ENCODE measurements at places on chromosomes 11 and 22.

GRCh38 chr11:12079726-12080556, 30.4 kb upstream of the MICAL2 start:
- DNase-seq, result peak; percentile 99

- no peak for DNase-seq
Observed at GRCh38 chr11:6656936-6657335, 1.3 kb upstream of the DCHS1 start.

- DNase-seq, result no peak
Observed at GRCh38 chr11:17792161-17792560, 57.6 kb downstream of the KCNC1 start.

- no peak for DNase-seq
Observed at GRCh38 chr11:72222106-72222891, 2.3 kb upstream of the INPPL1 start.

- DNase-seq, result no peak
Observed at GRCh38 chr11:45988921-45989320, 66.5 kb downstream of the LARGE2 start.

DNA sequence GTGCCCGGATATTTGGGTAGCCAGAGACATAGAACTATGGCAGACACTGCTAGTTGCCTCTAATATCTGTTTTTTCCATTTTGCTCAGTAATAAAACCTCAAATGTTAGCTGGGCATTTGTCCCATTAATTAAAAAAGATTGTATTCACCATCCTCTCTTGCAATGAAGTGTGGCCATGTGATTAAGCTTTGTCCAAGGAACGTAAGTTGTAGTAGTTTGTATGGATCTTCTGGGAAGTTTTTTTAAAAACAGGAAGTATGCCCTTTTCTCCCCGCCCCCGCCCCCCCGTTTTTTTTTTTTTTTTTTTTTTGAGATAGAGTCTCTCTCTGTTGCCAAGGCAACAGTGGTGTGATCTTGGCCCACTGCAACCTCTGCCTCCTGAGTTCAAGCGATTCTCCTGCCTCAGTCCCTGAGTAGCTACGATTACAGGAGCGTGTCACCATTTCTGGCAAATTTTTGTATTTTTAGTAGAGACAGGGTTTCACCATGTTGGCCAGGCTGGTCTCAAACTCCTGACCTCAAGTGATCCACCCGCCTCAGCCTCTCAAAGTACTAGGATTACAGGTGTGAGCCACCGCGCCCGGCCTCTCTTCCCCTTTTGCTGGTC, 1.7 kb upstream of the TMEM135 start:
- DNase-seq, result no peak

DNA sequence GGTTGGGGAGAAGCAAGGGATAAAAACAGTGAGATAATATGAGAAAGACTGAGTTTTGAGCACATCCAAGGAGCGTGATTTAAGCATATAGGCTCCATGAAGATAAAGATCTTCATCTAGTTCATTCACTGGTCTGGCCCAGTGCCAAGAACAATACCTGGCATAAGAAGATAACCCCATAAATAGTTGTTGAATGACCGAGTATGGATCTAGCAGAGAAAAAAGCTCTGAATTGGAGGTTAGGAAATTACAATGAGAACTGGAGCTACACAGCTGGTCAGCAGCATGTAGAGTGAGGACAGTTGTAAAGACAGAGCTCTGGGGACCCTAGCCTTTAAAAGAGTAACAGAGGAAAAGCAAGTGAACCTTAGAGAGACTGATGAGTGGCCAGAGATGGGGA, 33.0 kb upstream of the PAK1 start:
- DNase-seq, result no peak

DNA sequence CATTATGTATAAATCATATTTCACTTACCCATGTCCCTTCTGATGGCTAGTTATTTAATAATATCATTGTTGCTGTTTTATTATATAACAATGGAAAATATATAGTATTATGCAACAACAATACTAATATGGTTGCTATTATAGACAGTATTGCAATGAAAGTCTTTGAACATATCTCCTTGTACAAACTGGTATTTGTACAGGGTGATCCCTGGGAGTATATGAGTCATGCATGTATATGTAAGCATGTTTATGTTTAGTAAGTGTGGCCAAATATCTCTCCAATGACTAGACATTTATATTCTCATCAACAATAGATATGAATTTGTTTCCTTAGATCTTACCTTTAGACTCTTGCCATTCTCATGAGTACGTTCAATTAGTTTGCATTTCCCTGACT, 55.9 kb downstream of the KCNC1 start:
- no peak for DNase-seq

- no peak for DNase-seq
Observed at GRCh38 chr11:28919194-28919593, 811.0 kb downstream of the METTL15 start.

- DNase-seq, result no peak
Observed at GRCh38 chr22:49936973-49937757, 18.7 kb downstream of the CRELD2 start.

GRCh38 chr22:17707526-17707925, 66.7 kb downstream of the BID start:
- no peak for DNase-seq

GRCh38 chr11:116353589-116353988, 419.2 kb downstream of the BUD13 start:
- DNase-seq, result no peak

DNA sequence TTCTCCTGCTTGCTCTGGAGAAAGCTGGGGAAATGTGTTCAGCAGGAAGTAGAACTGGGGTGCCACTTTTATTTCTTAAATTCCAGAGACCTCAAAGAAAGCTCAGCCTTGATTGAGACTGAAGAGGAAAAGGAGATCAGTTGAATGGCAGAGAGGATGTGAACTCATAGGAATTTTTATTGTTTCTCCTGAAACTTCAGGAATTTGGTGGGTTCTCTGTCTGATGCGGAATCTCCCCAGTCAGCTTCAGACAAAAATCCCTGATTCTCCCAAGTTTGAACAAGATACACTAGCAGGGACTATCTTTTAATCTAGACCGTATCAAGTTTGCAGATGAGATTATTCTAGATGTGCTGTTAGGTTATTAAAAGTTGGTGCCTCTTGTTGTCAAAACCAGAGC, 23.0 kb downstream of the EHF start:
- DNase-seq, result no peak

GRCh38 chr11:86738568-86738967, 61.8 kb upstream of the PRSS23 start:
- DNase-seq, result no peak

DNA sequence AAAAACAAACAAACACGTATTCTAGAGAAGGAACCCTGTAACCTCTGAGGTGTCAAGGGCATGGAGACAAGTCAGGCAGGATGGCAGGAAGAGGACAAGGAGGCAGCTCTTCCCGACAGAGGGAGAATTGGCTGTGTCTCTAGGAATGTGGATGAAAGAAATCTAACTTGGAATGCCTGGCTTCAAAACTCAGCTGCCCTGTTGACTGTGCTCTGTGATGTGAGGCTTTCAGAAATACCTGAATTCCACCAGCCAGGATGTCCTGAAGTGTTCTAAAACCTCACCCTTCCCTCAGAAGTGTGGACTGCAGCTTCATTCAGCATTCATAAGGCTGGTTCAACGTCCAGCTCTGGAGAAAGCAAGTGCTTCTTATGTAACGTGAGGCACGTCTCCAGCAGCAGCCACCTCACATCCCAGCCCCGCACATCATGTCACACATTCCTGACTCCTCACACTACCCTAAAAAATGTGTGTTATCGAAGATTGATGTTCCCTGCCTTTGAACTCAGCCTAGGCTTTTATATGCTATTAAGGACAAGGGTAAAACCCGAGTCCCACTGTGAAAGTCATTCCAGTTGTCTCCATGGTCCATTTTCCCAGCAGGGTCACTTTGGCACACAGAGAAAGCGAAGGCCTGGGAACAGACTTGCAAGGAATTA, 398.9 kb downstream of the ETS1 start:
- DNase-seq, result no peak

DNA sequence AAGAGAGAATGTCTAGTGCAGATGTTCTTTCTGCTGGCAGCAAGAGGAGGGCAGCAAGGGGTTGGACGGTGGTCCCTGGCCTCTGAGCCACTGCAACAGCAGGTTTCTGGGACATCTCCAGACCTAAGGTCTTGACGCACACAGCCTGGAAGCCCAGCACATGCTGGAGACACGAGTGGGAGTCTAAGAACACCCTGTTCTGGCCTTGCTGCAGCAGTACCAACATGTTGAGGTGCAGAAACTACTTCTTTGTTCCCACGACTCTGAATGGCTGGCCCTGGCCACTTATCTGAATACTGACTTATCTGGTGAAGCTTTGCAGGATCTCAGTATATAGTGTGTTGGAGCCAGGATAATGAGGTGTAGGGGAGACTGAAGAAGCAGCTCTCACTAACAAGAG, 6.8 kb downstream of the MICAL2 start:
- DNase-seq, result no peak

- DNase-seq, result no peak
Observed at GRCh38 chr11:94866231-94866822, 98.2 kb downstream of the AMOTL1 start.

DNA sequence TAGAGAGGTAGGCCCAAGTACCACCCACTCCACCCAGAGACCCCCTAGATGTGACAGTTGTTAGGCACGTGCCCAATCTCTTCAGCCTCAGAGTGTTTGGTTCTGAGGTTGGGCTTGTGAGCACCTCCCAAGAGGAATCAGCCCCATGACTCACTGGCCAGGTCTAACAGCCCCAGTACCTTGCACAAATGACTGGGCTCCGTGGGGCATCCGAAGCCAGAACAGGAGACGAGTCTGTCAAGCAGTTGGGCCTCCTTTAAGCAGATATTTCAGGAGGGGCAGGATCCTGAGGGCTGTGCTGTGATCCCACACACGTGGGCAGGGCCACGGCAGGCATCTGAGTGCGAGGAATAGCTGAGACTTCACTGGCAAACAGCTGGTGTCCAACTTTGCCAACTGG, 29.1 kb upstream of the FGF19 start:
- no peak for DNase-seq

GRCh38 chr11:342328-342727, 21.7 kb upstream of the IFITM3 start:
- DNase-seq, result no peak

- no peak for DNase-seq
Observed at GRCh38 chr11:72494109-72494429, 59.7 kb upstream of the CLPB start.

GRCh38 chr11:86630229-86630981, 42.0 kb downstream of the ME3 start:
- no peak for DNase-seq

DNA sequence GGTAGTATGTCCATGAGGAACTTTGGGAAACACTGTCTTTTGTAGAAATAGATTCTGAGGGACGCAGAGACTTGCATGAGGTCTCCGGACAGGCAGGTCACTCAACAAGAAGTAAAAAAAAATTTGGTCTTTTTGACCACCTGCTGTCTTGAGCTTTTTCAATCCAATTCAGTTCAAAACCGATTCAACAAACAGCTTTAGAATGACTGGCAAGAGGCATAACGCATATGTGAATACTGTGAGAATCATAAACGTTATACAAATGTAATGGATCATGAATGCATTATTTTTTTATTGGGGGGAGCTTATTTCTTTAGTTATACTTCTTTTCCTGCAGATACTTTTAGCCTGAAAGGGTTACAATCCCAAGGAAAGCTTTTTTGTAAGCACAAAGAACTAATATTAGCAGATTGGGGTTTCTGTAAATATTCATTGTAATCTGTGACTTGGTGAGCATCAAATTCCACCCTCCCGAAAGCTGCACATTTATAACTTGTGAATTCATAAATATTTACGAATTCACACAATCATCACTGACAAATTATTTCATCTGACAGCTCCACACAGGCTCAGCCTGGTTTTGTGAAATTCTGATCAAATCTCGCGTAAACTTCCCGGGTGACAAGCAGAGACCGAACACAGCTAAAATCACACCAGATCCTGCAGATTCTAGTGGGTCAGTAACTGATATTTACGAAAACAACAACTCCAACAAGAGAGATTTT, 507.7 kb downstream of the MN1 start:
- no peak for DNase-seq

DNA sequence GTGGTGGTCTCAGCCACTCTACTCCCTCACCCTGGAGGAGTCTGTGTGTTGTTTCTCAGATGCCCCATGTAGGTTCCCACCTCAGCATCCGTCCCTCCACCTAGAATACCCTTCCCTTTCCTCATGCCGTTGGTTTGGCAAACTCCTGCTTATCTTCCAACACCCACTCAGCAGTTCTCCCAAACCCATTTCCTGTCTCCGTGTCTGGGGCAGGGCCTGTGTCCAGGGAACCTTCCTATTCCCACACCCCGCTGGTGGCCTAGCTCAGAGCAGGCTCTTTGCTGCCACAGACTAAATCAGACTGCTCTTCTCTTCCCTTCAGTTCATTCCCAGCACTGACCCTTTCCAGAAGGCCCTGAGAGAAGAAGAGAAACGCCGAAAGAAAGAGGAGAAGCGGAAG, 7.5 kb upstream of the SREBF2 start:
- DNase-seq, result no peak

GRCh38 chr11:36214976-36215692, 74.1 kb downstream of the COMMD9 start:
- DNase-seq, result no peak

- no peak for DNase-seq
Observed at GRCh38 chr11:119380160-119380826, 1.2 kb downstream of the USP2 start.

- no peak for DNase-seq
Observed at GRCh38 chr11:10097615-10098014, 196.4 kb downstream of the SBF2 start.

- no peak for DNase-seq
Observed at GRCh38 chr11:100687054-100687629, at the start of gene ARHGAP42. ARHGAP42 (plus strand) TSS chr11:100687288; CDS start chr11:100687679, 391 bp downstream.

DNA sequence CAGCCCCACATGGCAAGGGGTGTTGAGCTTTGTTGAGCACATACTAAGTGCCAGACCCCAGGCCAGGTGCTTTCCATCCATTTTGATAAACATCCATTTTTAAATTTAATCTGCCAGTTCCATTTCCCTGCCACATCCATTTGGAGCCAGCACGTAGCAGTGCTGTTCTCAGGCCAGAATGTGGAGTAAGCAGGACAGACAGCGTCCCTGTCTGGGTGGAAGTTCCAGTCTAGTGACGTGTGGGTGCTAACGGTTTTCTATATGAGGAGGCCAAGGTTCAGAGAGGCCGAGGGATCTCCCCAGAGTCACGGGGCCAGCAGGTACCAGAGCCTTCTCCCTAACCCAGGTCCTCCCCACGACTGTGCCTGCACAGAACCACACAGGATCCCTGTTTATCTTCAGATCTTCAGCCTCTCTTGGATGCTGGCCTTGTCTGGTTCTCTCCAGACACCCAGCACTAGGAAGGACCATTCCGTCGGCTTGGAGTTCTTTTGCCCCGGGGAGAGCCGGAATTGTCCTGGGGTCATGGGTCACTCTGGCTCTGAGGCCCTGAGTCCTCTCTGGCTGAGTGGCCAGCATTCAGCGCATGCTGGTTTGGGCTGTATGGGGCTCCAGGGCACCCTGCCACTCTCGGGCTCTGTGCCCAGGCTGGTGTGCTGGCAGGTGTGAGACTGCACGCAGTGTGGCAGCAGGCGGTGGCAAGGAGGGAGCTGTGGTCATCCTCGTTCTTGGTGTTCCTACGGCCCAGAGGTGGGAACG, 63.6 kb upstream of the PPARA start:
- DNase-seq, result no peak

DNA sequence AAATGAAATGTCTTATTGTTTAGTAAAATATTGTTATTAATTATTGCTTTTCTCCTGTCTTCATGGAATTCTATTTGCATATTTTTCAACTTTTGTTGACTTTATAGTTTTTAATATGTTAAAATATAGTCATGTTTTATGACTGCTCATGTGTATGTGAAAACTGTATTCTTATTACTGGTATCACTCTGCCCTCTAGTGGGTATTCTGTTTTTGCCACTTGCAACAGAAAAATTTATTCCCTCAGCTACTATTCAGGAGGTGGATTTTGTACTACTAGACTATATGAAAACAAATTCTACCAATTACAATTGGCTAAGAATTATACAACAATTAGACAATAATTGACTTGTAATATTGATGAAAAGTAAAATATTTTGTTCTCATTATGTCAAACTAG, 45.0 kb downstream of the OR4C6 start:
- no peak for DNase-seq

Data from GM04503 (cell line).